ENCODE measurements at places on chromosomes 1 and 21. TPM values are rescaled to one million over a fixed set of nuclear protein-coding genes. Genes with fewer than 3 reads are reported as not detected.

- DNase-seq, result no peak
These were observed 4.2 kb upstream of the C1orf141 start for GRCh38 chr1:67138813-67139499.

- DNase-seq, result no peak
These were observed 108.7 kb upstream of the NFIA start for GRCh38 chr1:60973668-60974067.

GRCh38 chr1:7278045-7278444, 492.8 kb downstream of the CAMTA1 start:
- no peak for DNase-seq

DNA sequence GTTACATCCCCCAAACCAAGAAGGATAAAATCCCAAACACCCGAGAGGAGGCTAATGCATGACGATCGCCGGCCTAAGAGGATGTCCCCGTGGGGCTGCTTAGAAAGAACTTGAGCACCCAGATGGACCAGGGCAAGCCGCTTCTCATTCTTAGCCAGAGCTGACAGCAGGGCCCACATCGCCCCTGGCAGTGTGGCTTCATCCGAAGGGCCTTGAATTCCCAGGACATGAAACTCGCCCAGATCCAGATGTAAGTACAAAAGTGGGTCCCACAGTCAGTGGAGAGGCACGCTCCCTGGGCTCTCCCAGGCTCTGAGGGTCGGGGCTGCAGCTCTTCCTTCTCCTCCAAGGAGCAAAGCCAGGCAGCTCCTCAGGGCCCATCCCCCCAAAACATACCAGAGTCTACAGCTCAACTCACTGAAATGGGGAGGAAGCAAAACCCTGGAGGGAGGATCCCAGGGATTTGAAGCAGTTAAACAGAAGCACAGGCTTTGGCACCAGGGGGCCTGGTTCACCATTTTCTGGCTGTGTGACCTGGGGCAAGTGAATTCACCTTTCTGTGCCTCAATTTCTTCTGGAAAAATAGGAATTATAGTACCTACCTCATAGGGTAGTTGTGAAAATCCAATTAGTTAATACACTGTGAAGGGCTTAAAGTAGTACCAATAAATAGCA, 85.6 kb downstream of the MAN1C1 start:
- DNase-seq, result no peak

- DNase-seq, result no peak
These were observed 18.4 kb upstream of the COL6A2 start for GRCh38 chr21:46079352-46080170.

- DNase-seq, result no peak
These were observed 22.2 kb downstream of the C1orf21 start for GRCh38 chr1:184409011-184409410.

DNA sequence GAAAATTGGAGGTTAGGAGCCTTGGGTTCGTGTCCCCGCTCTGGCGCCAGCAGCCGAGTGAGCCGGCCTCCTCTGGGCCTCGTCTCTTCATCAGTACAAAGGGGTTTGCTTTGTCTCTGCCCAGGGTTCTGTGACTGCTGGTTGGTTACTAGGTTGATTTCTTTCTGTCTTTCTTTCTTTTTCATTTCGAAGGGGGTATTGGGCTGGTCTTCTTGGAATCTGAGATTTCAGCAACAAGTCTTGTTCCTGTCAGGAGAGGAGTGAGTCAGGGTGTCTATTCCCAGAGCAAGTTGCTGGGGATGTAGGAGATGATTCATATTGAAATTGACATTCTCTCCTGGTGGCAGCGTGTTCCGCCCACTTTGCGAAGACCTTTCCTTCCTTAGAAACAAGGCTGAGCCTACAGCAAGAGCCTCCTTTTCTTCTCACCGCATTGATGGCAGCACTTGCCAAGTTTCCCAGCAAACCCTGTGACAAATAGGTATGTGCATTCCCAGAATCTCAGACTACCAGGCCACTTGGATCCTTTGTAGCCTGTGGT, 79.2 kb downstream of the MAN1C1 start:
- no peak for DNase-seq

DNA sequence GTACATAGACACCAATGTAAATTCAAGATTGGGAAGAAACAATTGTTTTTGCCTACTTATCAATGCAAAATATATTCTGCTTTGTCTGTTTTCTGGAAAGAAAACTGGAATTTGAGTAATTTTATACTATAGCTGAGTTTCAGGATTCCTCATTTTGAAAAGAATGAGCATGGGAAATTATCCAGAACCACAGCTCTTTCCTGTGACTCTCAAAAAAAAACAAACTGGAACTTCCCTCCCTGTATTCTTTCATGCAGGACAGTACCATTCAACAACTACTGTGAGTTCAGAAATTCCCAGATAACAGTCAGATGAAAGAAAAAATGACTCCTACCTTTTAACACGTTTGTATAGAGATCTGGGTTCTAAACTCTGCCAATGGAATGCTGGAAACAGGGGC, 372.4 kb downstream of the TGFB2 start:
- DNase-seq, result no peak

DNA sequence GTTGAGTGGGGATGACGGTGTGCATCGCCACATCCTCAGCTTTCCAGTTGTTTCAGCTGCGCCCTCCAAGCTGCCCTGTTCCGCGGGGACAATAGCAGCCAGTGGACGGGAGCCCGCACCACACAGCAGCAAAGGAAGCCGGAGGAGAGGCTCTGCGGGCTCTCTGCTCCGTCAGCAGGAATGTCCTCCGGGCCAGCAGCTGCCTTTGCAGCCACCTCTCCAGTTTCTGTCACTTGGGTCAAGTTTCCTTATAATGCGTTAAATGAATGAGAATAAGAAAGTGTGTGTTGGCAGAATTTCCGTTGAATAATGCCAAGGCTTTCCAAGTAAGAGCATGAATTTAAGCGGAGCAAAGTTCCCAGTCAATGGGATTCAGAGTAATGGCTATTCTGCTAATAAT, 263.3 kb downstream of the KIF26B start:
- no peak for DNase-seq

A3GALT2 gene
- total RNA-seq, result not detected

SELL gene
- 2.2 TPM for total RNA-seq

DNA sequence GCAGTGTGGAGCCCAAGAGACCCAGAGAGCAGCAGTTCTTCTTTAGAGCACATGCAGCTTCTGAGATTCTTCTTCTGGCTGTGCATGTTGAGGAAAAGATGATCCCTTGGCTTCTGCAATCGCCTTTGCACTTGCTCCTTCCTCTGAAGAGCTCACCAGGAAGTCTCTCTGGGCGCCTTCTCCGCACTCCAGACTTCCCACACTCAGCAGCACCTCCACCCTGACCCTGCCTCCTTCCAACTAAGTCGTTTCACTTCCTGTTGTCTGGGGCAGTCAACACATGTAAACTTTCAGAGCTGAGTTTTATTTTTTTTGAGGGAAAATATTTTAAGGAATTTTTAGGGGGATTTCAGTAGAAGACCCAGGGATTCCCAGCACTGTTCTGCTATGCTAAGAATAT, 73.4 kb upstream of the F3 start:
- DNase-seq, result no peak

- DNase-seq, result no peak
These were observed 134.1 kb downstream of the GLUL start for GRCh38 chr1:182257369-182258063.

CRYBG2 gene
- total RNA-seq, result 3.0 TPM

DNA sequence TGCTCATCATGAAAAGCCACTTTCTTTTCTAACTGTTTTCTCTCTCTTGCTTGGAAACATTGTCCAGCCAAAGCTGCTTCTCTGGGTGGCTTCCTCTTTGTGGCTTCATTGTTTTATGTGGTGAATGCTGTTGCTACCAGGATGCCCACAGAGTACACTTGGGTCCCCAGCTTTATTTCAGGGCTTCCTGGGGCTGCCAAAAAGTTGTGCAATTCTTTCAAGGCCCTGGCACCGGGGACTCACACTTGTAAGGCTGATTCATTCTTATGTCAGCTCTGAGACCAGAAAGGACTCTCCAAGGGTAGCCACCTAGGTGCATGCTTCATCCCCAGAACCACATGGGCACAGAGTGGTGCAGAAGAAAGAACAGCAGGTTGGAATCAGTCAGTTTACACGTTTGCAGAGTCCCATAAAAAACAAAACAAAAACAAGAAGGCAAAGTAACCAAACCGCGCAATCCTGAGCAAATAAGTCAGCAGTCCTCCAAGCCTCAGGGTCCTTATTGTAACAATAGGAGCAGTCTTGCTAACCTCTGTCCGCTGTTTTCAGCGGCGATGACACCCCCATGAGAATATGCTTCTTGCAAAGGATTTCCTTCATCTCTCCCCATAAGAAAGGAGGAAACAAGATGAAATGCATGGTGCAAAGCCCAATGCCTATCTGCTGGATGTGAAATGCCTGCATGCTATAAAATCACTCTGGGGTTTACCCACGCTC, 89.9 kb upstream of the SSX2IP start:
- DNase-seq, result no peak

TAS1R3 gene
- 0.99 TPM for total RNA-seq

GRCh38 chr1:22853651-22854185, 118.9 kb downstream of the LACTBL1 start:
- no peak for DNase-seq

OR2AK2 gene
- total RNA-seq, result not detected

FAM89A gene
- total RNA-seq, result 8.5 TPM

DNA sequence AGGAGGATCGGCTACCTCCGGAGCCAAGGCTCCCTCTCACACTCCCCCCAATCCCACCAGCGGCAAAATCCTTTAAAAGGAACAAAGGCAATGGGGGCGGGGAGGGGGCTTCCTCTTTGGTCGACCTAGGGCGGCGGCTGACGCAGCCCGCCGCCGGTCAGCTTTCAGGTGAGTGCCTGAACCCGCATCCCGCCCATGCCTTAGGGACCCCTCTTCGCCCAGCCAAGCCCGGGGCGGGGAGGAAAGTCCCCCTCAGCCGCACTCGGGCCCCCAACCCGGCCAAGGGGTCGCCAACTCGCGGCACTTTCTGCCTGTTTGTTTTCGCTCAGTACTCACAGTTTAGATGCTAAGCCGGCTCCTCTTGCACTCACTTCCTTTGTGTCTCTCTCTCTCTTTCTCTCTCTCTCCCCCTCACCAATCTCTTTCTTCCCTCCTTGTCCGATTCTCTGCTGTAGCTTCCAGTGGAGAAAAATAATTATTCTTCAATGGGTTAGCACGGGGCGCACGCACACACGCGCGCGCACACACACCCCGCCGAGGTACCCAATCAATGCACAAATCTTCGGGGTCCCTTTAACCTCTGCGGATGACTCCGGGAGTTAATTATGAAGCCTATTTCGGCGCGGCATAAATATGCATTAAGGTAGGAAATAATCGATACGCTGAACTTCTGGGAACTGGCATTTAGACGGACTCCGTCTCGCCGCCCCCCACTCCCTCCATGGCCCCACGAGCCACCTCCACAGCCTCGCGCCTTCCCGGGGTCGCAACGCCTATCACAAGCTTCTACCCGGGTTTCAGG, at the start of gene BLACAT1:
BLACAT1 (minus strand) TSS at position 465 of the 802 bp plus-strand sequence.
- no peak for DNase-seq

DNA sequence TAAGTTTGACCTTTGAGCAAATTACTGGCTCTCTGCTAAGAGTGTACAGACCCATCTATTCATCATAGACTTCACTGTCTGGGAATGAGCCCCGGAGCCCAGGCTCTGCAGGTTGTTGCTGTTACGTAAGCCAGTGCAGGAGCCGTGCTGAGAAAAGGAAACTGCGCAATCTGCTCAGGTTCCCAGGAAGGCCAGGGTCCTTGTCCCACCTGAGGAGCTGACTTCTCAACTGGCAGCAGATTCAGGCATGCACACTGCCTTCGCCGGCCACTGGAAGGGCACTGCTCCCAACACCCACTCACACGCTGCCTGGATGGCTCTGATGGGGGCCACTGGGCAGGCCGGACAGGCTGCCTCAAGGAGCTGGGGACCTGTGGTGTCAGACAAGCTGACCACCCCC, 19.5 kb downstream of the RCAN1 start:
- DNase-seq, result no peak

DNA sequence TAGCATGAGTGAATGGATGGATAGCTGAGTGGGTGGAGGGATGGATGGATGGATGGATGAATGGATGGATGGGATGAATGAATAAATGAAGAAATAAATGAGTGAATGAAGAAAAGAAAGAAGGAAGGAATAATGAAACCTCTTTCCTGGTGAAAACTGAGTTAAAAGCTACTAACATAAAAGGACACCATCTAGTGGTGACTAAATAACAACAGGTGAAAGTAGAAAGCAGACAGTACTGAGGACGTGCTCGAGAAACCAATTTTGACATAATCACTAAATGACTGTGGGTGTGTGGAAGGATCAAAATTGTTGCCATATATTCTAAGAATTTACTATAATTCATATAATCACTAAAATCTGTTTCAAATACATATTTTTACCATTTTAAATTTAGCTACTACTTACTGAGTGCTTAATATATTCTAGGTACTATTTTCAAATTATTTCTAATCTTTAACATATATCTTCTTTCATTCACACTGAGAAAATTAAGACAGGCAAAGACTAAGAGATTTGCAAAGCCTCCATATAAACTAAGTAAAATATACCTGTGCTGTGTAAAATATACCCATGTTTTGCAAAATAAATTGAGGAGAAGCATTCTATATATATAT, 522.9 kb downstream of the LRRIQ3 start:
- DNase-seq, result peak; percentile 7

- DNase-seq, result no peak
These were observed 32.0 kb upstream of the C1orf185 start for GRCh38 chr1:51070011-51070410.

DNA sequence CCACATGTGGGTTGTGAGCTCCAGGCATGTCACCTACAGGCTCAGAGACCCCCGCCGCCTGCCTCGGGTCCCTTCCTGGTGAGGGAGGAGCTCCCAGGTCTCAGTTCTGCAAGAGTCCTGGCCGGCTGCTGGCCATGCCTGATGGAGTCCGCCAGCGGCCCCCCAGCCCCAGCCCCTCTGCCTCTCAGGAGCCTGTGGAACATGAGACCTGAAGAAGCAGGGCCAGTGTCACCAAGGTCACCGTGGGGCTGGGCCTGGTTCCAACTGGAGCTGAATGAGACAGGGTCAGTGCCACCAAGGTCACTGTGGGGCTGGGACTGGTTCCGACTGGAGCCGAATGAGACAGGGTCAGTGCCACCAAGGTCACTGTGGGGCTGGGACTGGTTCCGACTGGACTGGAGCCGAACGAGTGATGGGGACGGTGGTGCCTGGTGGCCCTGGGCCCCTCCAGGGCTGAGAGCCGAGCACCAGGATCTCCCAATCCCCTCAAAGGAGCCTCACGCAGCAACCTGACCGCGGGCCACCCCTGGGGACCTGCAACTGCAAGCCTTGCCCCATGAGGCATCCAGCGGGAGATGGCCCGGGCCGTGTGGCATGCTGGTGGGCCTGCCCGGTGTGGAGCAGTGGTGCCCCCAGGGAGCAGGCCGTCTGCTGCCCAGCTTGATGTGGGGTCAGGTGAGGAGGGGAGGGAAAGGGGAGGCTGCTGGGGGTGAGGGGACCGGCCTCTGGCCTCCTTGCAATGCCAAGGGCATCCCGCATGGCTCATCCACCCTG, 14.5 kb upstream of the PTTG1IP start:
- no peak for DNase-seq
